ENCODE measurements at places on chromosomes 5 and 9.

- DNase-seq = no peak
Observed at GRCh38 chr5:36606428-36607113, at the start of gene SLC1A3. SLC1A3 (plus strand) TSS chr5:36606606; CDS start chr5:36608424, 1,818 bp downstream.

DNA sequence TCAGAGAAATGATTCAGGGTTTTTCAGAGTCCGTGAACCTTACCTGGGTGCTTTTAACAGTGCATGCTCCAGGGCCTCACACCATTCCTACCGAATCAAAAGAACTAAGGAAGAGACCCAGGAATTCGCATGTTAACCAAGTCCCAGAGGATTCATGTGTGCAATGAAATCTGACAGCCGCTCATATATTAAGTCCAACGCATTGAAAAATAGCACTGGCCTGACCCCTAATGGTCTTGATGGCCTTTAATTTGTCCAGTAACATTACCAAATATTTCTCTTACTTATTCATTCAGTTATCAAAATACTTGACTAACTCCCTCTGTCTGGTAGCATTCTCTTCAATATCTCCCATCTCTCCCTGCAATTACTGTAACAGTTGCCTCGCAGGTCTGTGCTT is 55.0 kb upstream of the MARCHF11 start:
- no peak for DNase-seq

GRCh38 chr9:71703172-71703872 is 65.0 kb downstream of the CEMIP2 start:
- no peak for DNase-seq

- DNase-seq = no peak
Observed at GRCh38 chr5:135326296-135327254, 72.5 kb downstream of the MACROH2A1 start.

DNA sequence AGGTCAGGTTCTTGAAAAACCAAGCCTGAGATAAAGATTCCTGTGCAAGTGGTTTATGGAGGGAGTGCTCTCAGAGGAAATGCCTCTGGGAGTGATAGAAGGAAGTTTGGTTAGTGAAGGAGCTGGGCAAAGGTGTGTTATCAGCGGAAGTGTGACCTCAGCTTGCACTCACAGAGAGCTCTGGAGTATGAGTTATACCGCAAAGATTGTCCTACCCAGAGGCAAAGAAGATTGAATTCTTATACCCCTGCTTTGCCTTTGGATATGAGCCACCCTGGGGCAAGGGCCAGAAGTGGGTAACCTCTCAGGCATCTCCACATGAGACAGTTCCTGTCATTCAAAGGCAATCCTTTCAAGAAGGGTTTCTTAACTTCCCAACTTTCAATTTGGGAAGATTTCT is 145.6 kb downstream of the MUSK start:
- no peak for DNase-seq

DNA sequence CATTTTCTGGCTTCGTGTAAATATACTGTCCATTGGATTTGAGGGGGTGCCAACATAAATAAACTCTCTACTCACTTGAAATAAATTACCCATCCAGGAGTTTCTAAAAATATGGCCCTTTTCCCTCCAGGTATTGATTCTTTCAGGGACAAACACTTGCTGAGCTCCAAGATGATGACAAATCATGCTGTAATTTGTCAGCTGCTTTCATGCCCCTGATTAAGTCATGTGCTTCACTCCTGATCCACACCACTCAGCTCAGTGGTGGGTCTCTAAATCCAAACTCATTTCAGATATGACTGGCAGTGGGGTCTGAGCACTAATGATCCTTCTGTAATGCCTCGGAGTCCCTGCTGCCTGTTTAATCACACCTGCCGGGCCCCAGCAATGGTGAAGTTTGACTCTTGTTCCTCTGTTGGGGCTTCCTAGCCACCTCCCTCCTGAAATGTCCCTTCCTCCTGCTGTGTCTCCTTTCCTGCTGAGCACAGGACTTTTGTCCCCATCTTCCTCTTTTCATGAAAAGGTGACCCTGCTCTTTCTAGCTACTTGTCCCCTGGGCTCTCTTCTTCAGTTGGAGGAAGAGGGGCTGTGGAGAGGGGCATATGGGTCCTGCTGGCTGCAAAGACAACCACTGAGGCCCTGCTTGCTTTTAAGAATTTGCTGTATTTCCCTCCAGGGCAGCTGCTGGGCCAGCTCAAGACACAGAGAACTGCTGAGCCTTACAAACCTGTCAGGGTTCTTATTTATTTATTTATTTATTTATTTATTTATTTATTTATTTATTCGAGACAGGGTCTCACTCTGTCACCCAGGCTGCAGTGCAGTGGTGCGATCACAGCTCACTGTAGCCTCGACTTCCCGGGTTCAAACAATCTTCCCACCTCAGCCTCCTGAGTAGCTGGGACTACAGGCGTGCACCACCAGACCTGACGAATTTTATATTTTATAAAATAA is 200.0 kb downstream of the ATP10B start:
- DNase-seq = no peak

DNA sequence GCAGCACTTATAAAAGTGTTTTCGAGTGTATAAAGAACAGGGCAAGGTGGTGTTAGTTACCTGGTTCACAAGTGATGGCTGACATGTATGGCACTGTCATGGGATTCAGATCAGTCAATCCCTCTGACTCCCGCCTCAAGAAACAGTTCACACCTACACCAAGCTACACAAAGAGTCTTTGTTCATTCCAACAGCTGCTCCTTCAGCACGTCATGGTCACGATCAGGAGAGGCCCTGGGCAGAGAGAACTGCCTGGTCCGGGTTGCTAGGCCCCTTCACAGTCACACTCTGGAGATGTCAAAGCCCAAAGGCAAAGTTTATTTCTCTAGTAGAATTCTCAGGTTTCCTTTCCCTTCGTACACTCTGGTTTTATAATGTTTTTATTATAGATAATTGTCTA is 426.7 kb downstream of the ZSWIM6 start:
- no peak for DNase-seq

- no peak for DNase-seq
Observed at GRCh38 chr9:90307891-90308290, 334.7 kb downstream of the DIRAS2 start.

GRCh38 chr5:62593331-62593730 is 14.7 kb downstream of the LRRC70 start:
- no peak for DNase-seq

GRCh38 chr5:64207978-64208377 is 42.3 kb downstream of the RNF180 start:
- DNase-seq = no peak

- DNase-seq = no peak
Observed at GRCh38 chr9:77170991-77171699, 6.2 kb upstream of the VPS13A start.

DNA sequence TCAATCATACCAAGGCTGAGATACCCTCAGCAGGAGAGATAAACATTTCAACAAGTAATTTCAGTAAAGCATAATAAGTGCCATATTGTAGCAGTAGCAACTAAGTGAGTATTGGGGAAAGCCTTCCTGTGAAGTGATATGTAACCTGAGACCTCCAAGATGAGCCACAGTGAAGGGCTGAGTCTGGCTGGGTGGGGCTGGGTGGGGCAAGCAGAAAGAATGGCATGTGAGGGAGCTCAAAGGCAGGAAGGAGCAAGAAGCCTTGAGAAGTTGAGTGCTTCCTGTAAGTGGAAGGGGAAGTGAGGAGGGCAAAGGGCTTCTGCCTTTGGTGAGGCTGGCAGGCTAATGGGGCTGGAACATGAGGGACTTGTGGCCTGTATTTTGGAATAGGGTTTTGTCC is 19.7 kb upstream of the ASTN2 start:
- no peak for DNase-seq

- no peak for DNase-seq
Observed at GRCh38 chr9:95429096-95429495, 87.7 kb downstream of the PTCH1 start.

DNA sequence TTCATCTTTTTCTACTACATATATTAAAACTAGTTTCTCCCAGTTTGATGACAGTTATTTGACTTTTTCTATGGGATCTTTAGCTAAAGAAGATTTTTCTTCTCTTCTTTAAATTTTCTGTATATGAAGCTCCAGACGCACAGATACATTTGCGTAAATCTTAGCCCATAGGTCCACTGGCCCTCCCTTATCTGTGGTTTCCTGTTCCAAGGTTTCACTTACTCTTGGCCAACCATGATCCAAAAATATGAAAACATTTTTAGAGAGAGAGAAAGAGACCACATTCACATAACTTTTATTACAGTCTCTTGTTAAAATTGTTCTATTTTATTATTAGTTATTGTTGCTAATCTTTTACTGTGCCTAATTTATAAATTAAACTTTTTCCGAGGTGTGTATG is 270.2 kb upstream of the DAPK1 start:
- DNase-seq = no peak

DNA sequence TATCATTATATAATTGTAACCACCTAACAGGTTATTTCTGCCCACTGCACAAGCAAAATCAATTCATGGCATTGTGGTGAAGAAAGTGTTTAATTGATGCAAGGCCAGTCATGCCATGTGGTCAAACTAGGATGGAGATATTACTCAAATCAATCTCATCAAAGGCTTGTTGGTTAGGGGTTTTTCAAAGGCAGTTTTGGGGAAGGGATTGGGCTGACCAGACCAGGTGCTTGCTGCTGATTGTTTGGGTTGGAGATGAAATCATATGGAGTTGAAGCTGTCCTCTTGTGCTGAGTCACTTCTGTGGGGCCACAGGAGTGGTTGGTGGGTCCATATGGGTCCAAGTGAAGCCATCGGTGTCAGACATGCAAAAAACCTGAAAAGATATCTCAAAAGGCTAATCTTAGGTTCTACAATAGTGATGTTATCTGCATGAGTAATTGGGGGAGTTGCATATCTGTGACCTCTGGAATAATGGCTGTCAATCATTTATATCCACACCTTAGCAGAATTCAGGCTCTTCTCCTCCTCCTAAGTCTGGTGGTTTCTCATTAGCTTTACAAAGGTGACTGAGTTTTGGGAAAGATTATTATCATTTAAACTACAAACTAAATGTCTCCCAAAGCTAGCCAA is 44.9 kb downstream of the HMGCS1 start:
- no peak for DNase-seq

DNA sequence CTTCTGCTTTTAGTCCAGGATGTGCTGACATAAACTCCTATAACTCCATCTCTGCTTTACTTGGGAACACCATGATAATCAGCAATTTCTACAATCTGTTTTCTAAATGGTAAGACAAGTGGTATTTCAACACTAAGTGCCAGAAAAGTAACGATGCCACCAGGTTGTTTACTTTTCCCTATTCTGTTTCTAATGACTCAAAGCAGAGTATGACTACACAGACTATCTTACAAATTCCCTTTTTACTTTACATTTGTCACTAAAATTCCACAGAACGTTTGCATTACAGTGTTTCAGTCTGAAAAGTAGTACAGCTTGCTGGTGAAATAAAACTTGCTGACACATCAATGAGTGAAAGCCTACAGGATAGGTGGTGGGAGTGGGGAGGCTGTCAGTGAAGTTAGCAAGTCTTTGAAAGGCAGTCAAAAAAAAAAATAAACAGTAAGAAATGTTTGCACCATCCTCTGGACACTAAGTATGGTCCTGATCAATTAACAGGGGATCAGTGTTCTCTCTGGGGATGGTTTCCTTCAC is 186.5 kb downstream of the LURAP1L start:
- no peak for DNase-seq

DNA sequence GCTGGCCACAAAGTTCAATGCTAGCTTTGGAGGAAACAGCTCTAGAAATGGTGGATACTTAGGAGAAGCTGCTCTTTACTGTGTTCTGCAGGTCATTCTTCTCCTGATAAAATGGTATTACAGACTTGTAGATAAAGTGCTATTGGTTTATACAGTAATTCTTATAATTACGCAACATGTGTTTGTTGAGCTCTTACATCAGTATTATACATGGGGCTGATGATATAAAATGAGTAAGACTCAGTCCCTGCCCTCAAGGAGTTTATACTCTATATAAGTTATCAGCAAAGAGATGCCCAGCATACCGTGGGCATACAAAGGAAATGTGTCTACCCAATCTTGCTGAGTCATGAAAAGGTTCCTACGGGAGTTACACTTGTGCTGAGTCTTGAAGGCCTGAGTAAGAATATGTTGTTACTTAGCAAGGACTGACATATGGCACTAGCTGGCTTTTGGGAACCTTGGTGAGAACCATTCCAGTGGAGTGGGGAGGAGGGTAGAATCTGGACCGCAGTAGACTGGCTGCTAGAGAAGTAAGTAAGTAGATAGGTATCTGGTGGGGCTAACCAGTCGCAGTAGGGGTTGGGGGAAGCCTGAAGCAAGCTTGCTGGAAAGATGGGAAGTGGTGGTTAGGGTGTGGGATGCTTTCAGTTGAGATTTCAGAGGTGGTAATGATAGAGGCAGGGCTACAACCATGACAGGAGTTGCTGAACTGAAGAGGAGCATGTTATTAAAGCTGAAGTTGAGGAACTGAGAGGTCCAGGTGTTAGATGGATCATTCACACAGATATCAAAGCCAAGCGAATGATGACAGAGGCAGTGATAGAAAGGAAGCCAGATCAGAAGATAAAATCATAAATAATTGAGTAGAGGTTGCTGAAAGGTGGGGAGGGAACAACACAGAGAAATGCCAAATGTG is 11.1 kb upstream of the TTC23L start:
- no peak for DNase-seq

GRCh38 chr5:105172918-105173317 is 1610.3 kb upstream of the NUDT12 start:
- DNase-seq = no peak

- no peak for DNase-seq
Observed at GRCh38 chr9:91354881-91355280, 6.8 kb downstream of the AUH start.

GRCh38 chr9:135023088-135023785 is 64.2 kb upstream of the OLFM1 start:
- no peak for DNase-seq

Data from CD4-positive, alpha-beta T cell treated with Interleukin-15 for 4 hours (primary cell).